Naive B cell (primary cell): ENCODE measurements at places on chromosomes 1 and 21. TPM values are rescaled to one million over a fixed set of nuclear protein-coding genes. Genes with fewer than 3 reads are reported as not detected.

Gene HAPLN2
- polyA plus RNA-seq = not detected

Gene CYP4B1
- not detected for polyA plus RNA-seq

Gene KCNE2
- polyA plus RNA-seq = not detected

Gene PLA2G2F
- not detected for polyA plus RNA-seq

Gene OR2L3
- not detected for polyA plus RNA-seq
